RPMI7951 (cell line): ENCODE measurements at places on chromosomes 11 and 22. TPM values are rescaled to one million over a fixed set of nuclear protein-coding genes. Genes with fewer than 3 reads are reported as not detected.

DNA sequence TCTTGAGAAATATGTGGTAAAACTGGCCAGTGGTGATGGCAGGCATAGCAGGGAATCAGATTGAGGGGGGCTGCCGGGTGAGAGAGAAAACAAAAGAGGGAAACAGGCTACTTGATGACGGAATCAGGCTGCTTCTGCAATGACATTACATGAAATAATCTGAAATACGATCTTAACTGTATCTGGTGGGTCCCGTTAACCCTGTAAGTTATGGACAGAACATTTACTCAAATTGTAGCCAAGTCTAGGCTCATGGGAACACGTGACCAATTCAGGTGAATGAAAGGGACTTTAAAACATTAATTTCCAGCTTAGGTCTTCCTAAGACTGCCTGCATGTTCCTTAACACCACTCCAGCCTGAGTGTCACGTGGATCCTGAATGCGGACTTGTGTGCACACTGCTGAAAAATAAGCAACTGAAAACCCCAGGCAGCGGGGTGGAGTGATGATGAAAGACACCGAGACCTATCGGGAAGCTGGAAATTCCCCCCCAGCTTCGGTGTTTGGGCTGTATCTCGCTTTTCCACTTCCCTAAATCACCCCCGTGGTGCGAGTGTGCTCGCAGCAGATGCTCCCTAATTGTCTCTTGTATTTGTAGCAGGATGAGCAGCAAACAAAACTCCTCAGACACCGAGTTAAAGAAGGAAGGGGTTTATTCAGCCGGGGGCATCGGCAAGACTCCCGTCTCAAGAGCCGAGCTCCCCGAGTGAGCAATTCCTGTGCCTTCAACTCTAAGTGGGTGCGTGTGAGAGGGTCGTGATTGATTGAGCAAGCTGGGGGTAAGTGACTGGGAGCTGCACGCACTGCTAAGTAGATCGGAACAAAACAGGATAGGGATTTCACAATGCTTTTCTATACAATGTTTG is 145.0 kb upstream of the GRK3 start:
- DNase-seq = no peak

GRCh38 chr11:119802670-119803069 is 73.7 kb upstream of the NECTIN1 start:
- no peak for DNase-seq

- DNase-seq = peak; percentile 21
Measured at GRCh38 chr11:18012122-18012905, 533 bp downstream of the SERGEF start.

- no peak for DNase-seq
Measured at GRCh38 chr11:46725338-46726205, 6.6 kb downstream of the F2 start.

DNA sequence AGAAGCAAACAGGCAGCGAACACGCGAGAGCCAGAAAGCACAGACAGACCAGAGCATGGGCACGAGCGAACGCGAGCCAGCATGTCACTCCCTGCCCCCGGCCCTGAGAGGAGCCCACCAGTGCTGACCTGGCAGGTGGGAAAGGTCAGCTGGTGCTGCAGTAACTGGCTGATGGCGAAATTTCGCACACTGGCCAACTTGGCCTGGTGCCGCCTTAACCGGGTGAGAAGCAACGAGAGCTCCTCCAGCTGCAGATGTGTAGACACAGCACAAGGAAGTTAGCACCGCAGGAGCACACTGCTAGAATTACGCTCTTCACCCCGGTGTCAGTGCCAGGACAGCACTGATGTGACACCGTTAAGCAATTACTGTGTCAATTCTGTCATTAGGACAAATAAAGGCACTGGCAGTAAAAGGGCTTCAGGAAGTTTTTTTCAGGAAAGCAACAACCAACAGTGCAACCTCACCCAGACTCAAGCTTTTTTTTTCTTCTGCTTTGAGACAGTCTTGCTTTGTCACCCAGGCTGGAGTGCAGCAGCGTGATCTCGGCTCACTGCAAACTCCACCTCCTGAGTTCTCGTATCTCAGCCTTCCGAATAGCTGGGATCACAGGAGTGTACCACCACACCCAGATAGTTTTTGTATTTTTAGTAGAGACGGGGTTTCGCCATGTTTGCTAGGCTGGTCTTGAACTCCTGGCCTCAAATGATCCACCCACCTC is 76.8 kb downstream of the C11orf58 start:
- DNase-seq = no peak

- DNase-seq = no peak
Measured at GRCh38 chr11:31640611-31641010, 131.0 kb downstream of the ELP4 start.

GRCh38 chr22:37457093-37457893 is 28.9 kb downstream of the MFNG start:
- peak; percentile 41 for DNase-seq

DNA sequence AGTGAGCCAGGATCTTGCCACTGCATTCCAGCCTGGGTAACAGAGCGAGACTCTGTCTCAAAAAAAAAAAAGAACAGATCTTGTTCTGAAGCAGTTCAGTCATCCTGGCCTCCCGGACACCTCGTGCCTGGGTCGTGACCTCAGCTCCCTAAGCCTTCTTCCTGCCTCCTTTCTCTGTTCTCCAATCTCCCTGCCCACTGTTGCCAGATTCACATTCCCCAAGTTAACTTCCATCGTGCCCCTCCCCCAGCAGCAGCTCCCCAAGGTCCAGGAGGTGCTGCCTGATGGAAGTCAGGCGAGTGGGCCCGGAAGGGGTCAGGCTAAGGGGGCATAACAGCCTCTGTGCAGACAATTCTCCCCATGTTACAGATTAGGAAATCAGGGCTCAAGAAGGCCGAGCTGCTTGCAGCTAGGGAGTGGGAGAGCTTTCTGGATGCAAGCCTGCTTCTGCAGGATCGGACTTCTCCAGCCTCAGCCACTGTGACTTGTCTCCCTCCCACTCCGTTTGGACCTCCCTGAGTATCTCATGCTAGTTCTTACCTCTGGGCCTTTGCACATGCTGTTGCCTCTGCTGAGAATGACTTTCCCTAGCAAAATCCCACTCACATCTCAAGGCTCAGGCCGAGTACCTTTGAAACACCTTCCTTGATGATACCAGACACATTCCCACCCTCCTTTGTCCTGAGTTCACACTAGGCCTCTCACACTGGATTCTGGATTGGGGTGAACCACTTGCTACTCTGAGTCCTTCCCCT is 14.3 kb upstream of the TMEM184B start:
- no peak for DNase-seq

DNA sequence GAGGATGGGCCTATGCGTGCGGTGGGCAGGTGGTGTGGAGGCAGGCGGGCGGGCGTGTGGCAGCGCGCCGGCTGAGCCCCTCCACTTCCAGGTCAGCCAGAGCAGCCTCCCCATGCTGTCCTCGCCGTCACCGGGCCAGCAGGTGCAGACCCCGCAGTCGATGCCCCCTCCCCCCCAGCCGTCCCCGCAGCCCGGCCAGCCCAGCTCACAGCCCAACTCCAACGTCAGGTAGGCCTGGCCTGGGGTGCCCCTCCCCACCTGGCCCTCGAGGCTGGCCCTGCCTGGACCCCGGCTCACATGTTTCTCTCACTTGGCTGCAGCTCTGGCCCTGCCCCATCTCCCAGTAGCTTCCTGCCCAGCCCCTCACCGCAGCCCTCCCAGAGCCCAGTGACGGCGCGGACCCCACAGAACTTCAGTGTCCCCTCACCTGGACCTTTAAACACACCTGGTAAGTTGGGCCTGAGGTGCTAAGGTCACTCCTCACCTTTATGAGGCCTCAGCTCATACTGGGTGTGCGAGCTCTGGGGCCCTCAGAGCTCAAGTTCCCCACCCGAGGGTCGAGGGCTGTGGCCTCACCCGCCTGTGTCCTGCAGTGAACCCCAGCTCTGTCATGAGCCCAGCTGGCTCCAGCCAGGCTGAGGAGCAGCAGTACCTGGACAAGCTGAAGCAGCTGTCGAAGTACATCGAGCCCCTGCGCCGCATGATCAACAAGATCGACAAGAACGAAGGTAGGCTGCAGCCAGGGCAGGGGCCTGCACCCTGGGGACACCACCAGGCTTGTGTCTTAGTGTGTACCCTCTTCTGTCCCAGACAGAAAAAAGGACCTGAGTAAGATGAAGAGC is 75.3 kb downstream of the MED15 start:
- no peak for DNase-seq

GRCh38 chr11:102920118-102920684 is 35.3 kb downstream of the MMP13 start:
- no peak for DNase-seq

- DNase-seq = no peak
Measured at GRCh38 chr22:43202326-43202725, 15.4 kb upstream of the TTLL12 start.

DNA sequence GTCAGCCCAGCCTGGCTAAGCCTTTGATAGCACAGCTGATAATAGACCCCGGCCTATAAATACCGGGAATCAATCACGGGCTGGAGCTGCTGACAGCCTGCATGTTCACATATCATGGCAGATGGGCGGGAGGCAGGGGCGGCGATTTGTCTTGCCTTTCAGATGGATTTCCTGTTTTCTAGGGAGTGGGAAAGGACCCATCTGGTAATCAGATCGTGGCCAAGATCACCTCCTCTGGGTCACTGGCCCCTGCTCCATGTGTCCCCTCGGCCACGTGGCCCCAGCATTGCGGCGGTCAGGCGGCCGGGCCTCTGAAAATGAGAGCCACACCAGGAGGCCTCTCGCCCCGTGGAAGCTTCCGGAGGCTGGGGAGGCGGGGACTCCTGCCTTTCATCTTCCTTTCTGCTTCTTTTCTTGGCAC is 36.6 kb downstream of the SMIM38 start:
- DNase-seq = no peak

DNA sequence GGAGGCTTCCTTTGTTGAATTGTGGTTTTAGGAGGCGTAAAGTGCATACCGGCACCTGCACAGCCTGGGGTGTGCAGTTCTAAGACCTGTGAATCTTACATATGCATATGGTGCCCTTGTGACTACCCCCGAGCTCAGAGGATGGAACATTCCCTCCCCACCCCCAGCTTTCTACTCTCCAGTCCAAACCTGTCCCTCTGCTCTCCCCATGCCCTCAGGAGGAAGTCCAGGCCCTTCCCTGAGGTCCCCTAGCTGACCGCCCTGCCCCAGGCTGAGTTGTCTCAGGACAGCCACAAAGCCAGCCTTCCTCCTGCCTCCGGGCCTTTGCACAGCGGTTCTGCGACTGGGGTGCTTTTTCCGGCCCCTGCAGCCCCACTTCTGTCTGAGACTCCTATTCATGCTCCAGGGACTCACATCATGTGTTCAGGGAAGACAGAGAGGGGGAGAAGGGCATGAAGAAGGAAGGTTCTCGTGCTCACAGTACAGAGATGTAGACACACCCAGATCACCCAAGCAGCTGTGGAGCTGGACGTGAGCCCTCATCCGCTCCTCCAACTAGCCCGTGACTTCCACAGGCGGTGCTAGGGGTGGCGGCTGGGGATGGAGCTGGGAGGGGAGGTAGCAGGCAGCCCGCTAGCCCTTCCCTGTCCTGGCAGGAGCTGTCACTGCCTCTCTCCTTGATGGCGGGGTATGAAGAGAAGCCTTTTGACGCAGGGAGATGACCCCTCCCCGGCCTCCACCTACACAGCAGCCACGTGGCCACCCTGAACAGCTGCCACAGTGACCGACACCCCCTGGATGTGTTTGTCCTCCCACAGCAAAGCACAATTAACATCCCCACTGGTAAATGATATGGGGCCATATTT is 50.8 kb downstream of the FLRT1 start:
- peak; percentile 24 for DNase-seq

DNA sequence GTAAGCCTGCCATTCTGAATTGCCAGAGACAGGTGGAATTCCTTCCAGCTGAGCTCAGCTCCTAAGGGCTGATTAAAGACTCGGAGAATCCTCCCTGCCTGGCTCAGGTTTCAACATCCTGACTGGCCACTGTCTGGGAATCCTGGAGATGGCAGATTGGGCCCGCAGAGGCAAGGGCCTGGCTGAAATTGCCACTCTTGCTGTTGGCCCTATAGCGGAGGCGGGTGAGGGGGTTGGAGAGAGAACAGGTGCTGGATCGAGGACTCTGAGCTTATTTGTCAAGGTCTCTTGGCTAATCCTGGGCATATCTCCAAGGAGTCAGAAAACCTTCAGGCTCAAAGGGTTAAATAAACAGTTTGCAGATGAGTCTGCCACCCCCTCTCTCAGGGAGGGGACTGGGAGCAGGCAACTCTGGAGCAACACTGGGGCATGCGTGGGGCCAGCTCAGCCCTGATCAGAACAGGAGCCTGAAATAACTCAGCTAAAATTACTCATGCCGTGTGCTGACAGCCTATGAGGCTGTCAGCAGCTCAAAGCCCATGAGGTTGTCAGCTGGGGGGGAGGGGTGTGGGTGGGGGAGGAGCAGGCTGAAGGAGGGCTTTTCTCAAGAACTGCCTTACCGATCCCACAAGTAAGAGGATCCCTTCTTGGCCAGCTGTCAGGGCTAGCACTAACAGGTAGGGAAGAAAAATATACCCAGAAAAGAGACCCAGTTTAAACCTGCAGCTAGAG is 14.7 kb upstream of the MFRP start:
- DNase-seq = peak; percentile 65

GRCh38 chr11:73160005-73160760 is 18.1 kb upstream of the FCHSD2 start:
- DNase-seq = no peak

YPEL1 gene
- total RNA-seq = 1.1 and 1.8 TPM in 2 replicates

FZD4 gene
- total RNA-seq = 2.6 and 3.2 TPM in 2 replicates

NXPE2 gene
- 0.12 and 0.39 TPM in 2 replicates for total RNA-seq

IGLL1 gene
- not detected in 2 replicates for total RNA-seq

TST gene
- total RNA-seq = 21.0 and 27.3 TPM in 2 replicates

ARHGAP32 gene
- total RNA-seq = 5.9 and 8.9 TPM in 2 replicates

TPBGL gene
- not detected in 2 replicates for total RNA-seq
